Iris pigment epithelial cell (primary cell): ENCODE measurements at places on chromosomes 1 and 21.

- no peak for DNase-seq
Observed at GRCh38 chr1:97033949-97034348, 312.4 kb downstream of the PTBP2 start.

- DNase-seq: no peak
Observed at GRCh38 chr1:89171067-89171438, 4.8 kb downstream of the GBP7 start.

GRCh38 chr1:188514917-188515316, 1686.2 kb downstream of the PLA2G4A start:
- DNase-seq: no peak

GRCh38 chr1:234875953-234876855, 252.4 kb downstream of the TOMM20 start:
- peak; percentile 74 for DNase-seq

- peak; percentile 83 for DNase-seq
Observed at GRCh38 chr1:98051065-98051675, 130.3 kb upstream of the DPYD start.

DNA sequence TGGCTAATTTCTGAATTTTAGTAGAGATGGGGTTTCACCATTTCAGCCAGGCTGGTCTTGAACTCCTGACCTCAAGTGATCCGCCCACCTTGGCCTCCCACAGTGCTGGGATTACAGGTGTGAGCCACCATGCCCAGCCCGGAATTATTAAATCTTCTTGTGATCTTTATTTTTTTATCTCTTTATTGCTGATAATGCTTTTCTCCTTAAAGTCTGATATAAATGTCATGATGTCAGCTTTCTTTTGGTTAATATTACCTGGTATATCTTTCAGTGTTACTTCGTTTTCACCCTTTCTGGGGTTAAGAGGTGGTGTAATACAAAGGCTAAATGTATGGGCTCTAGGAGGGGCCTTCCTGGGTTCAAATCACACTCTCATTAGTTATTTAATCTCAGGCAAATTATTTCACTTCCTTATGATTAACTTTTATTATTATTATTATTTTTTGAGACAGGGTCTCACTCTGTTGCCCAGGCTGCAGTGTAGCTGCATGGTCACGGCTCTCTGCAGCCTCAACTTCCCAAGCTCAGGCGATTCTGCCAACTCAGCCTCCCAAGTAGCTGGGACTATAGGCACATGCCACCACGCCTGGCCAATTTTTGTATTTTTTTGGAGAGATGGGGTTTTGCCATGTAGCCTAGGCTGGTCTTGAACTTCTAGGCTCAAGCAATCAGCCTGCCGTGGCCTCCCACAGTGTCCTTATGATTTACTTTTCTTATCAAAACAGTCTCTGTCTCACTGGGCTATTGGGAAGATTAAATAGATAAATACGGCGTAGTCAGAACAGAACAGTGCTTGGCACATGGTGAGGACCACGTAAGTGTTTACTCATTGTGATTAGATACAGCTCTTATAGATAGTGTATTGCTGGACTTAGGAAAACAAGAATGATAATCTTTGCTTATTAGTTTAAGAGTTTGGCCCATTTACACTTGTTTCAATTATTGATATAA, 216.5 kb downstream of the URB2 start:
- DNase-seq: no peak

GRCh38 chr1:162632698-162633080, 425 bp downstream of the DDR2 start:
- DNase-seq: peak; percentile 66

GRCh38 chr1:32891241-32891570, 4.9 kb downstream of the HPCA start:
- DNase-seq: no peak
